ENCODE measurements at places on chromosomes 7 and 10. TPM values are rescaled to one million over a fixed set of nuclear protein-coding genes. Genes with fewer than 3 reads are reported as not detected.
A peak's percentile ranks its signal among the peaks of the same experiment; 100 is the strongest.

GRCh38 chr7:75737856-75738603 lies 711 bp downstream of the HIP1 start:
- peak; percentile 22 for DNase-seq

- DNase-seq: peak; percentile 83
Measured at GRCh38 chr7:44634839-44635591, 28.6 kb downstream of the OGDH start.

GRCh38 chr10:101529207-101529606 lies 58.9 kb downstream of the POLL start:
- DNase-seq: no peak

The SLC26A4 gene
- not detected for total RNA-seq

GRCh38 chr7:99094401-99094800 lies 49.5 kb downstream of the SMURF1 start:
- DNase-seq: no peak

DNA sequence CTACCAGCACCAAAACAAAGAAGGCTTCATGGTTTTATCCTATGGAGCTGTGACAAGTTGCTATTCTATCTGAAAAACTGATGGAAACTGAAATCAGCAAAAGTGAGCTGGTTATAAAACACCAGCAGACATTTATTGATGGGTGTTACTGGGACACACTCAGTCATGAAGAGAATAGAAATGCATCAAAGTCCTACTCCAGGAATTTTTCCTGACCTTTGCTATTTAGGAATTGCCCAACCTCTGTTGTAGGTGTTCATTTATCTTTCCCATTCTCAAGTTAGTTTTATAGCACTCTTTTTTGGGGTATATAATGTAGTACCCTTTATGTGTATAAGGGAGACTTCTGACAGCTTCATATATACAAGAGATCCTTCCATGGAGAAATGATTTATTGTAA lies 533.2 kb downstream of the REEP3 start:
- no peak for DNase-seq

DNA sequence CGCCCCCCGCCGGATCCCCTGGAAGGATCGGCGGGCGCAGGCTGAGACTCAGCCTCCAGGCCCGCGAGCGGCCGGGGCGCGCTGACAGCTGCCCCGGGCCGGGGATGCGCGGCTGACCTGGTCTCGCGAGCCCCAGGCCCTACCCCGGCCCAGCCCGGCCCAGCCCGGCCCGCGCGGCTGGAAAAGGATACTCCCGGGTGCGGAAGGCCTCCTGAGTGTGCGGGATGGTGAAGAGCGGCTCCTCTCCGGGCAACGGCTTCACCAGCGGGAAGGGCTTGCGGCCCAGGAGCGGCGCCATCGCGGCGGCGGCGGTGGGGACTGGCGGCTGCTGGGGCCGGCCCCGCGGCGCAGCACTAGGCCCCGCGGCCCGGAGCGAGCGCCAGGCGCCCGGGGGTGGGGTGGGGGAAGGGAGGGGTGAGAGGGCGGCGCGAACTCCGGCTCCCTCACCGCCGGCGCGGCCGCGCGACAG lies 423 bp downstream of the BAZ1B start:
- no peak for DNase-seq

GRCh38 chr10:51030480-51030879 lies 43.8 kb upstream of the PRKG1 start:
- no peak for DNase-seq

DNA sequence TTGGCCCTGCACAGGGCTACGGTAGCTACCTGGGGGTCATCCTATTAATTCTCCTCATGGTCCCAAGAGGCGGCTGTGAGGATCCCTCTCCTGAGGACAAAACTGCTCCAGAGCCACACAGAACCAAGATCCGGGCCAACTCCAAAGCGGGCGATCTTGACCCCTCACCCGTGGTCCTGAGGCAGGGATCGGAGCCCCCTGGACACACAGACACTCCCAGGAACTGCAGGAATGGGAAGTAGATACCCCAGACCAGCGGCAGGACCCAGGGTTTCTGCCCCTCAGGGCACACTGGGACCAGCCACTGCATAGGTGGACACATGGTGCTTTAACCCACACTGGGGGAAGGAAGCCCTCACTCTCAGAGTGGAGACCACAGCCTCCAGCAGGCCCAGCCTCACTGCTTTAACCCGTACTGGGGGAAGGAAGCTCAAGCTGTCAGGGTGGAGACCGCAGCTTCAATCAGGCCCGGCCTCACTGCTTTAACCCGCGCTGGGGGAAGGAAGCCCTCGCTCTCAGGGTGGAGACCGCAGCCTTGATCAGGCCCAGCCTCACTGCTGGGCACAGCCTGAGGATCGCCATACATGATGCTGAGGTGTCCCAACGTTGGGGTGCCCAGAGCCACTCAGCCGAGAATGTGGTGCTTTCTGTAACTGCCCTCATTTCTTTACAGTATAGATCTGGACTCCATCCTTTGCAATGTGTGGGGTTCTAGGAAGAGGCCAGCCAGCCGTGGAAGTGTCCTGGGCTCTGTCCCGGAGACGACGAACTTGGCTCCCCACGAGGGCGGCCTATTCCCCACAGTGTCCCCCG lies 60.1 kb downstream of the DIP2C start:
- no peak for DNase-seq

DNA sequence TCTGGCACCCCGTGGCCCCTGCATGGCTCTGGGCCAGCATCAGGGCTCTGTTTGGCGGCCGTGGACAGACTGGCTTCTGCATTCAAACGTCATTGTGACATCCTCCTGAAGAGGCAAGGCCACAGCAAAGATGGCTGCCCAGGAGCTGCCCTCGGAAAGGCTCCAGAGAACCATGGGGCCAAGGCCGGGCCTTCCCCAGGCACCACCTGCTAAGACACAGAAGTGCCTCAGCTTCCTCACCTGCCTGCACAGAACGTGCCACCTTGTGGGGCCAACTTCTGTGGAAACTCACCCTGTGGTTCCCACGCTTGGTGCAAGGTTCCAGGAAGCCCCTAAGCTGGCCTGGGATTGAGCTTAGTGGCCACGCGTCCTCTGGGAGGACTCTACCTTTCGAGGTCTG lies 396.9 kb downstream of the PTPRN2 start:
- DNase-seq: no peak

The LRRN3 gene
- total RNA-seq: not detected

DNA sequence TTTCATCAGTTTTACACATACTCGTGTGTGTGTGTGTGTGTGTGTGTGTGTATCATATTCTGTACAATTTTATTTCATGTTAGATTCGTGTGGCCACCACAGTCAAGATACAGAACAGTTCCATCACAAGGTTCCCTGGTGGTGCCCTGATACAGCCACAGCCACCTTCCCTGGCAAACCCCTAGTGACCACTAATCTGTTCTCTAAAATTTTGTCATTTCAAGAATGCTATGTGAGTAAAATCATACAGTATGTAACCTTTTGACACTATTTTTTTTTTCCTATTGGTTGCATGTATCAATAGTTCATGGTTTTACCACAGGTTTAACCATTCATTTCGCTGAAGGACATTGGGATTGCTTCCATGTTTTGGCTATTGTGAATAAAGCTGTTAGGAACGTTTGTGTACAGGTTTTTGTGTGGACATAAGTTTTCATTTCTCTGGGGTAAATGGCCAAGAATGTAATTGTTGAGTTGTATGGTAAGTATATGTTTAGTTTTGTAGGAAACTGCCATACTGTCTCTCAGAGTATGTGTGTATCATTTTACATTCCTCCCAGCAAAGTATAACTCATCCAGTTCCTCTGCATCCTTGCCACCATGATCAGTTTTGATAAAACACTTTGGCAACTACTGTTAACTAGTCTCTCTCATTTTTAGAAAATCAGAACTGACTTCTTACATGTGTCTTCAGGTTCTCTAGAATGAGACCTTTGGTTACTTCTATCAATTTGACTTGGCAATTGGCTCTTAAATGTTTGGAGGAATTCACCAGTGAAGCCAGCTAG lies 20.6 kb downstream of the KLHDC10 start:
- no peak for DNase-seq

- DNase-seq: no peak
Measured at GRCh38 chr7:106418526-106418925, 133.7 kb upstream of the NAMPT start.

The CALHM2 gene
- 21.1 TPM for total RNA-seq

GRCh38 chr7:82442492-82443035 lies 1.0 kb downstream of the CACNA2D1 start:
- DNase-seq: no peak

The CTAGE6 gene
- not detected for total RNA-seq

DNA sequence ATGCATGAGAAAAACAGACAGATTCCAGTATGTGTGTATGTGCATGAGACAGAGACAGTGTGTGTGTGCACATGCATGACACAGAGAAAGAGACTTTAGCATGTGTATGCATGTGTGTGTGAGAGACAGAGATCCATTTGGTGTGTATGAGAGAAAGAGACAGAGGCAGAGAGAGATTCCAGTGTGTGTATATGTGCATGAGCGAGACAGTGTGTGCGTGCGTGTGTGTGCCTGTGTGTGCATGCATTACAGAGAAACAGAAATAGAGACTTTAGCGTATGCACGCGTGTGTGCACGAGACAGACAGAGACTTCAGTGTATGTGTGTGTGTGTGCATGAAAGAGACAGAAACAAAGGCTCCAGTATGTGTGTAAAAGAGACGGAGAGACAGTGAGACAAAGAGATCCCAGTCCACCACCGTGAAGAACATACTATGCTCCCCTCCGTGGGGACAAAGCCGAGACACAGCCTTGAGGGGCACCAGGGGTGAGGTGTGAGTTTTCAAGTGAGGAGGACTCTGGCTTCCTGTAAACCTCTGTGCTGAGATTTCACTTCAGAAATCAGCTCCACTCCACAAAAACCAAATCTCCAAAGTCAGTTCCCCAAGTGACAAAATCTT lies 188.9 kb downstream of the GRID1 start:
- DNase-seq: no peak

DNA sequence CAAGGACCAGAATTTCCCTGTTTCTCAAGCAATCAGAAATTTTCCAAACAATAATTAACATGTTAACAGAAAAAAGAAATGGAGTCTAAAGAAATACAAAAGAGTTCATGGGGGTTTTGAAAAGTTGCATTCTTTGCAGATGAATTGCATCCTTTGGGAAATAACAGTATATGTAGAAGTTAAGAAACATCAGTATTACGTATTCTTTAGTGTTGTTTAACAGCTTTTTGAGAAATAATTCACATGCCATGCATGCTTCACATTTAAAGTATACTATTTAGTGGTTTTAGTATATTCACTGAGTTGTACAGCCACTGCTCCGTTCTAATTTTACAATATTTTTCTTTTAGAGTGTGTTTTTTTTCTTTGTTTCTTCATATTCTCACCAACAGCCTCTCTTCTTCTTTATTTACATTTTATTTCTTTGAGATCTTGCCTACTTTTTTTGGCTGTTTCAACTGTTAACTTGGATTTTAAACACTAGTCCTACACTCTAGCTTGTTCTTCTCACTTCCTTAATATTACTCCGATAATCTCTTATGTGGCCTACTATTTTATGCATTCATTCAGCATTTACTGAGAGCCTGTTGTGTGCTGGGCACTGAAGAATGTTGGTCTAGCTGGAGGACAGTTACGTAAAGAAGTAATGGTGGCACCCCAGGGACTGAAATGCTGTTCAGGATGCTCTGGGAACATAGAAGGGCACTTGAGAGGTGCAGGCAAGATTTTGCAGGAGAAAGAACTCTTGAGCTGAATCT lies 330.1 kb downstream of the EXOC4 start:
- DNase-seq: no peak

DNA sequence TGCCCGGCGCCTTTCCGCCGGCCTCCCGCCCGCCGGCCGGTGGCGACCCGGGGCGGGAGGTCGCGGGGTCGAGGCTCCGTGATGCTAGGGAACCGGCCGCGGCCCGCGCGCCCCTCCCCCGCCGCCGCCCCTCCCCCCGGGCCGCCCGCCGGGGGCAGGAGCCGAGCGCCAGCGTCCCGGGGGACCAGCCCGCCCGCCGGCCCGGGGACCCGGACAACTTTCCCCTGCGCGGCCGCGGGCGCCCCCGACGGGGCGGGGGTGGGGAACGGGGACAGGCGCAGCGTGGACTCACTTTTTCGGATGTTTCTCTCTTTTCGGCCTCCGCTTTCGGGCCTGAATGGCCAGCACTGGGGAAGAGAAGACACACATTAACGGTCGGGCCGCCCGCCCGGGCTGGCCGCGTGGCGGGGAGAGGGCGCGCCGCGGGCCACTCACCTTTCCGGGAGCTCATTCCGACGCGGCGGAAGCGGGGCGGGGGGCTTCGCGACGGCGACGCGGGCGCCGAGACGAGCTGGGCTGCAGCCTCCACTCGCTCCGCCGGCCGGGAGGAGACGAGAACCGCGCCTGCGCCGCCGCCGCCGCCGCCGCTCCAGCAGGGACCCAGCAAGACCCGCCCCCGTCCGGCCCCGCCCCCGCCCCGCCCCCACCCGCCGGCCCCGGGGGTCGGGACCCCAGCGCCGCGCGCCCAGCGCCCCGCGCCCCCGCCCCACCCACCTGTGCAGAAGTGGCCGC lies at the start of gene SRPK2:
Gene SRPK2 (minus strand): TSS at position 566 of the 732 bp plus-strand sequence.
- peak; percentile 84 for DNase-seq

DNA sequence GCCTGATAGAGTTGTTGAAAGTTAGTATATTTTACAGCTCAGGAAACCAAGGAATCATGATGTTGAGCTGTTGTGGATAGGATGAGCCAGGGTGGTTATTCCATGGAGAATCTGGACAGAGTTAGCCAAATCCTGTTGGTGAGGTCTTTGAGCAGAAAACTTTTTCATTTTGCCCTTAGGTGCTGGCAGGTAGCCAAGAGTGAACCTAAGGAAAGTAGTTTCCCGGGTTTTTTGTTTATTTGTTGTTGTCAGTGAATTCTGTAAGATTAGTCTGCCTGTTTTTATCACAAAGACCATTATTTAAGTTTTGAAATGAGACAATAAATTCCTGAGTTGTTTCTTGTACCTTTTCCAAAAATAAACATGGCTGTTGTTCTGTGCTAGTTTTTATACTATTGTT lies 61.0 kb downstream of the GALNT11 start:
- DNase-seq: no peak

The CAMK2B gene
- 2.8 TPM for total RNA-seq

DNA sequence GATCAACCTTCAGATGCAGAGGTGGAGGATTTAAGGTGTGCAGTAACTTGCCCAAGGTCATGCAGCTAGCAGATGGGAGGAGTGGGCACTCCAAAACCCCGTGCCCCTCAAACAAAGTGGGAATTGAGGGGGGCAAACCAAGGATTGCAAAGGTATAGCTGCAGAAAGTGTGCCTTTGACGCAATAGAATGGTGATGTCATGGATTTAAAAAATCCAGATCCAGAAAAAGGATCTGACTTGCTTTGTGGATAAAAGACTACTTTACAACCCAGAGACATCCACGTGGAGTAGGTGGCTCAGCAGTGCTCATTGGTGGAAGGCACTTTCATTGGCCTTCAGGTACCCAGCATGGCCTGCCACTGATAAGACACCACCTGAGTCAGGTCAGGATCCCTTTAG lies 15.7 kb upstream of the ADRB1 start:
- no peak for DNase-seq

DNA sequence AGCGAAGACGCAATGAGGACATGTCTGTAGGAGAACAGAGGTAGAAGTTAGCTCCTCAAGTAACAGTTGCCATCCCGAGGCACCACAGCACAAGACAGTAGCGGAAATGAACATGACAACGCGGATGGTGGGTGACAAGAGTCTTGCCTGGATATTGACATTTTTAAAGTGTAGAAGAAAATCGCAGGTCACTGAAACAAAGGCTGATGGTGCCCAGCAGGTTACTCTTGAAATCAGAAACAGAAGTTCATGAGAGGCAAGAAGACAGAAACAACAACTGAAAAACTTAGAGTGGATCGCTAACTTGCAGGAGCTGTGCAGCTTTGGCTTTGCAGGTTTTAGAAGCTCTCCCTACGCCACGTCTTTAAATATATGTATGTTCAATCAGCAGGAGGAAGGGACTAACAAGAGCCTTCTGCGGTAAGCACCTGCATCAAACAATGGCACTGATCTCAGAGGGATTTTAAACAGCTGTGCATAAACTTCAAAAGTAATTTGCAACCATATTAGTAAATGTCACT lies 1.8 kb downstream of the PRKCQ start:
- no peak for DNase-seq

GRCh38 chr7:43553999-43554398 lies 28.9 kb upstream of the STK17A start:
- DNase-seq: no peak
